ENCODE measurements at places on chromosomes 13 and 19. TPM values are rescaled to one million over a fixed set of nuclear protein-coding genes. Genes with fewer than 3 reads are reported as not detected.

Gene TEKTIP1
- total RNA-seq = 13.9 TPM

Gene ATXN8OS
- not detected for total RNA-seq

Gene FARP1
- 1.9 TPM for total RNA-seq

Gene FPR1
- total RNA-seq = not detected

Gene NFILZ
- total RNA-seq = not detected

Gene VSTM1
- total RNA-seq = not detected

All from activated naive CD8-positive, alpha-beta T cell treated with anti-CD3 and anti-CD28 coated beads, Interleukin-2, amount 10 ng/mL, durations not matched to agents 7 days and 5 days (primary cell).